ENCODE measurements at places on chromosomes 2 and 18.
A peak's percentile ranks its signal among the peaks of the same experiment; 100 is the strongest.

GRCh38 chr2:59073286-59073685, 832.2 kb upstream of the FANCL start:
- DNase-seq: no peak

DNA sequence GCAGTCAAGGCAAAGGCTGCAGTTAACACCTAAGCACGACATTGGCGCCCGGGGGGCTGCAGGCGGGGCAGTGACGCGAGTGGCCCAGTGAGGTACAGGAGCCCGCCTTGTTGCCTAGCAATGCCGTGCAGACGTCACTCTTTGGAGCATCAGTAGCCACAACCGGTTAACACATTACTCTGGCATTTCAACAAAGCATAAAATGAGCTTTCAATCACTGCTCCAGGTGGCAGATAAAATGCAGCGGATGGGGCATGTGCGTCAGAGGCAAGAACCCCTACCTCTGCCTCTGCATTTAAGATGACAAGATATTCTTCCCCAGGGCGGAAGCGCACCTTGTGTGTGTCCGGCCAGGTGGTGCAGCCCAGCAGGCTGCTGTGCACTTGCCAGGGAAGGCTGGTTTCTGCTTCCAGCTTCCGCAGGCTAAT, 139.4 kb downstream of the MTCL1 start:
- no peak for DNase-seq

DNA sequence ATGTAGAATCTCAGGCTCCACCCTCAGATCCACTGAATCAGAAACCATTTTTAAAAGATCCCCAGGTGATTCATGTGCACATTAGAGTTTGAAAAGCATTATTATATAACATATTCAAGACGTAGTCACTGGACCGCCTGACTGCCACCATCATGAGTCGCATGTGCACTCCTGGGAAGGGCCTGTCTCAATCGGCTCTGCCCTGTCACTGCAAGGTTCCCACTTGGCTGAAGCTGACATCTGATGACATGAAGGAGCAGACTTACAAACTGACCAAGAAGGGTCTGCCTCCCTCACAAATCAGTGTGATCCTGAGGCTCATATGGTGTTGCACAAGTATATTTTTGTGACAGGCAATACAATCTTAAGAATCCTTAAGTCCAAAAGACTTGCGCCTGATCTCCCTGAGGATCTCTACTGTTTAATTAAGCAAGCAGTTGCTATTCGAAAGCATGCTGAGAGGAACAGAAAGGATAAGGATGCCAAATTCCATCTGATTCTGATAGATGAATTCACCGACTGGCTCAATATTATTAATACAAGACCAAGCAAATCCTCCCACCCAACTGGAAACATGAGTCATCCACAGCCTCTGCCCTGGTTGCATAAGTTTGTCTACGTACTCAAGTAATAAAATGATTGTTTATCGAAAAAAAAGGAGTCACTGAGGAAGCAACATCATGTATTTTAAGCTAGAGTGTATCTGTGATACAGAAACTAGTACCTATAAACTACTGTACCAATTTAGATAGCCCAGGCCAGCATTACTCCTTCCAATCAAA, 26.2 kb downstream of the ATAD2B start:
- DNase-seq: no peak

DNA sequence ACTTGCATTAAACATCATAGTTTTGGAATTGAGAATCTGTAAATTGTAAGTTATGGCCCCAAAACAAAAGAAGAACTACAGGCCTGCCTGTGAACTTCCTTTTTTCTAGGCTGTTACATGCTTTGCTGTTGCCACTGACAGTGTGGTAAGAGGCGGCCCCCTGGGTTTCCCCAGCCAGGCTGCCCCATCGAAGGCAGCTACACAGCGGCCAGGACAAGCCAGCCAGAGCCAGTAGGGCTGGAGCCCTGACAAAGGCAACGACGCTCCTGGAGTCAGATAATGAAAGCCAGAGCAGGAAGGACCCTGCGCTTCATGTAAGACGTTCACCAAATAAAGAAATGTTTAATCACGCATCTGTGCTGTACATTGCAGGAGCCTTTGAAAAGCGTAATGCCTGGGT, 55.0 kb downstream of the ANKRD44 start:
- DNase-seq: peak; percentile 44

- no peak for DNase-seq
Measured at GRCh38 chr2:68426848-68427579, 40.1 kb downstream of the FBXO48 start.

DNA sequence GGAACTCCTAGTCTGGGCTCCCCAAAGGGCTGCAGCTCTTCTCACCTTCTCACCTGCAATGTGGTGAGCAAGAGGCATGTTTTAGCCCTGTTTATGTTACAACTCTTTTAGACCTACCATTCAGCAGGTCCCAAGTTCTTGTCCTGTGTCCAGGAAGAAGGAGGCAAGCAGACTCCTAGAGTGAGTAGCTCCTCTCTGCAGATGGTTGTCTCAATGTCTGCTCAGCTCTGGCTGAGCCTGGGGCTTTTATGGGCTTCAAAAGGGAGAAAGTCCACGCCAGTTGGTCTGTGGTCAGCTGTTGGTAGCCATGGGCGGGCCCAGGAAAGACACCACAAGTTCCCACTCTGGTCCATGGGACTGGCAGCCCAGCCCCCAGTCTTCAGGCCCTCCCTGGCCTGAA, 148.1 kb upstream of the HS6ST1 start:
- no peak for DNase-seq

DNA sequence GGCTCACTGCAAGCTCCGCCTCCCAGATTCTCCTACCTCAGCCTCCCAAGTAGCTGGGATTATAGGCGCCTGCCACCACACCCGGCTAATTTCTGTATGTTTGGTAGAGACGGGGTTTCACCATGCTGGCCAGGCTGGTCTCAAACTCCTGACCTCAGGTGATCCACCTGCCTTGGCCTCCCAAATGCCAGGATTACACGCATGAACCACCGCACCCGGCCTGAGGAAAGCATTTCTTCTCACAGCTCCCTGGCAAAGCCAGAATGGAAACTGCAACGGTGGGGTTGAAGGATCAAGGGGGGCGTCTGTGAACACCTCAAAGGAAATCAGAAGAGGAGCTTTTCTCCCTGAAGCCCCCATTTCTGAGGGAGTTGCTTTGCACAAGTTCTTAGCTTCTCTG, 11.2 kb upstream of the TEX51 start:
- no peak for DNase-seq

DNA sequence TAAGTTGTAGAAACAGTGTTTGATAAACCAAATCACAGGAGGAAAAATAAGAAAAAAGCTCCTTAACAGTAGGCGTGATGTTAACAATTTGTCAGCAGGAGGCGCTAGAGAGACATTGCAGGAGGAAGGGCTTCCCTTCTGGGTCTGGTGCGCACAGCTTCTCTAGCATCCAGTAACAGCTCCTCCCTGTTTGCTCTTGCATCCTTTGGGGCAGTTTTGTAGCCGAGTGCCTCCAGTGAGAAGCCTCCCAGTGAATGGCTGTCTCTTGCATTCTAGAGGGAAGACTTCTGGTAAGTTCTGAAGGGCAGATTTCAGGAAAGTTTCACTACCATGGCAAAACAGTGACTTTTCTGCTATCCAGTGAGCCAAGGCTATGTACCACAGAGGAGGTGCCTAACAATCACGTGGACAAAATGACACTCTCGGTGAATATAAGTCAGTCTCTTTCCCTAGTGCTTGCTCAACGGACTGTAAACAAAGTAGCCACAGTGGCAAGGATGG, 9.5 kb upstream of the ZNF396 start:
- DNase-seq: peak; percentile 93

DNA sequence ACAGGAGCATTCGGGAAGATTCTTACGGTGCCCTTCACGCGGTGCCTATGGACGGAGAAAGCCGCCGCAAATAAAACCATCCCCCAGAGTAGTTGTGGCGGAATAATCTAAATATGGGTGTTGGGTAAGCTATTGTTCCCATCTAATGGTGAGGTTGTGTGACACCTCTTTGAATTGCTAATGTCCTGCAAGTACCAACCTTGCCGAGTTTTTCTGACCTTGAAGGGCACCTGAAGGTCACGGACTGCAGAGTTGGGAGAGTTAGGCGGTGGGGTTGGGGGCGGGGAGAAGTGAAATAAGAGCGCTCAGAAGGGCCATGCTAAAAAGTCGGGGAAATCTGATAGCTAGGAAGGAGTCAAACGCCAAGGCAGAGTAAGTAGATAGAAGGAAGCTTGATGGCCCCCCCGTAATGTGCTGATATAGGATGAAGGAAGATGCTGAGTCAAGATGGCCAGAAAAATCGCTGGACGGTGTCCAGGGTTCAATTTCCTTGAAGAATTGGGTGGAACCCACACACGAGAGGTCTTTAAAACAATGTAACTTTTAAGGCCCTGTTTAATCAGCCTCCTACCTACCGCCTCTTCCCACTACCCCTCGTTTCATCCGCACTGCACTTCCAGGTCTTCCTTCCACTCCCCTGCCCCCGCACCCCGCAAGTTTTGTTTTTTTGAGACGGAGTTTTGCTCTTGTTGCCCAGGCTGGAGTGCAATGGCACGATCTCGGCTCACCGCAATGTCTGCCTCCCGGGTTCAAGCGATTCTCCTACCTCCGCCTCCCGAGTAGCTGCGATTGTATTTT, 600 bp downstream of the KATNAL2 start:
- peak; percentile 70 for DNase-seq

DNA sequence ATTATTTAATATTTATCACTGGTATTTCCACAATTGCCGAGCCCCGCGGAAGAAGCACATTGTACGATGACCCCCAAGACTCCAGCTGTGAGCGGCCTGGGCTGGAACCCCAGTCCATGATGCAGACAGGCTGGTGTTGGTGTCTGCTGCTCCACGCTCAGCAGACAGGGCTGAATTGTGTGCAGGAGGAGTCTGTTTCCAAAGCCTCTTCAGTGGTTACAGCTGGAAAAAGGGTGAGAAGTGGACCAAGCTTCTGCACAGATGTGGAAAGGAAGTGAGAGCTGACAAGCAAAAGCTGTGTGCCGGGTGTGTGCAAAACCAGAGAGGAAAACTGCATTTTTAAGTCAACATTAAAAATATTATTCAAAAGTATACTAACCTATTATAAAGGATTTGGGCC, 500.4 kb downstream of the GALR1 start:
- DNase-seq: no peak

DNA sequence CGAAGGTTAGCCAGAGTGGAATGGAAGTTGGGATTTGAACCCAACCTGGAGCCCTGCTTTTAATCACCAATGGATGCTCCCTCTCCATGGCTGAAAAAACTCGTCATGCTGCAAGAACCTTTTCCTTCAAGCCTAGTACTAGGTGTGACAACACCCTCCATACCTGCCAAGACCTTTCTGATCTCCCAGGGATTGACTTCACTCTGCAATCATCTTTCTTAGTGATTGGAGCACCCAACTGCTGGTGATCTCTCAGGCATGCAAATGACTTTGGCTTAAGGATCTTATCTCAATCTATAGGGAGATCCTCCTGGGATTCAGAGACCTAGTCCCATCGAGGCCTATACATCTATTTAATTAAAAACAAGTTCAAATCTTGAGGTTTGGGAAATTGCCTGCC, 23.5 kb upstream of the ITGB6 start:
- DNase-seq: peak; percentile 40

- DNase-seq: peak; percentile 82
Measured at GRCh38 chr18:24176727-24177416, 38.0 kb downstream of the CABYR start.

GRCh38 chr2:10900216-10901109, 11.3 kb upstream of the KCNF1 start:
- DNase-seq: no peak

GRCh38 chr2:36801088-36801487, 104.6 kb downstream of the VIT start:
- DNase-seq: no peak

DNA sequence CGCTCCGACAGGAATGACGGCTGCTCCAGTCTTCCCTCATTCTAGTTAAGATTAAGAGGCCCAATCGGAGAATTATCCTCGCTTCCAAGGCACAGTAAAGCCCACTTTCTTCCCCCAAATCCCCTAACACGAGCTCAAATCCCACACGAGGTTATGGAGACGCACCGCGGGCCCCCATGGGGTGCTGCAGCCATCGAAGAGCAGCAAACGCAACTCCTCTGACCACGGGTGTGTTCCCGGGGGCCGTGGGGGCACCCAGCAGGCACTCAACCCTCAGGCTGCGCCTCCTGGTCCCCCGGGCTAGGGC, 446 bp downstream of the COPS9 start:
- no peak for DNase-seq

DNA sequence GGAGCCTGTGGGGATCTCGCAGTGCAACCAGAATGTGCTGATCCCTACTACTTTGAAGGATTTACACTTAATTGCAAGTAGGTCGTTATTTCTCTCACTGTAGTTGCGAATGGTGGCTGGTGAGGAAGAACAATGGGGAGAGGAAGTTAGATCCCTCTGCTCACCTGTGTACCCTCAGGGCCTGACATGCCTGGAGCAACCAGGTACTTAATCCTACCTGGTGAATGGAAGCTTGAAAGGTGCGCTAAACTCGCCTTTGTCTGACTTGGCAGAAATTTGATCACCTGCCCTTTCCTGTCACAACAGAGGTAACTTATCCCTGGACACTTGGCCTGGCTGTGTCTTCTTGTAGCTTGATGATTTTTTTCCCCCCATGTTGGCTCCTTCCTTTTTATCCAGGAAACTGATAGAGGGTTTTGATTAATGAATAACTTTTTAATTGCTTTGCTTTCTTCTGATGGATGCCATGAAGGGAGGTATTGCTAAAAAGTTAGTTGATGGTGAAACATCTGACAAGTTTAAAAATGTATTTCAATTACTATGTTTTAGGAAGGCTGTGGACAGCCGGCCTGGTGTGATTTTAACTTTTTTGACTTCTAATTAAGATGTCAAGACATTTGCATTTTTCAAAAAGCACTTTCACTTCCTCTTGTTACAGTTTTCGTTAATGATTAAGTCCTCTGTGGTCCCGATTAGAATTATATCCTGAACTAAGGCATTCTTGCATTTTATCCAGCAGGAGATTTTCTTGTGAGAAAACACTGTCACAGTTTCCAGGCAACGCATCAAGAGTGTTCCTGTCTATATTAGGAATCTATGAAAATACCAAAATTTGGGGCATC, 9.2 kb downstream of the SGPP2 start:
- peak; percentile 78 for DNase-seq

GRCh38 chr2:102052365-102052764, 60.6 kb downstream of the IL1R2 start:
- DNase-seq: no peak

GRCh38 chr2:208074610-208075356, 49.5 kb upstream of the PLEKHM3 start:
- no peak for DNase-seq

GRCh38 chr18:23635283-23636070, 27.2 kb downstream of the ANKRD29 start:
- DNase-seq: no peak

DNA sequence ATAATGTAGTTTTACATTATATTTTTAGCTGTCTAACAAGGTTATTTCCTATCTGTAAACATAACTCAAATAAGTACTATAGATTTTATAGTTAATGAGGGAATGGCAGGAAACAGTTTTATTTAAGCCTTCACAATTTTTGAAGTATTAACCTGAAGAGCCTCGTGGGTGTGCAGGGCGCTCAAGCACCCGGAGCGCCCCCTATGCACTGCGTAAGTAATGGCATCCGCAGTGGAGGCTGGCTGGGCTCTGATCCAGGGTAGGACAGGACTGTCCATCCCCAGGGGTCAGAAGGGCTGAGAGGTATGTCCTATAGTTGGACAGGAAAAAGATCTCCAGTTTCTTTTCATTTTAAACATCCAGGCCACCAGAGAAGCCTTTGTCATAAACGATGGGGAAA, 8.2 kb upstream of the GBX2 start:
- DNase-seq: peak; percentile 63

- no peak for DNase-seq
Measured at GRCh38 chr2:182924306-182924705, 57.9 kb upstream of the FRZB start.

Measured in mesendoderm (in vitro differentiated cells).